ENCODE measurements at places on chromosomes 2 and 18.

DNA sequence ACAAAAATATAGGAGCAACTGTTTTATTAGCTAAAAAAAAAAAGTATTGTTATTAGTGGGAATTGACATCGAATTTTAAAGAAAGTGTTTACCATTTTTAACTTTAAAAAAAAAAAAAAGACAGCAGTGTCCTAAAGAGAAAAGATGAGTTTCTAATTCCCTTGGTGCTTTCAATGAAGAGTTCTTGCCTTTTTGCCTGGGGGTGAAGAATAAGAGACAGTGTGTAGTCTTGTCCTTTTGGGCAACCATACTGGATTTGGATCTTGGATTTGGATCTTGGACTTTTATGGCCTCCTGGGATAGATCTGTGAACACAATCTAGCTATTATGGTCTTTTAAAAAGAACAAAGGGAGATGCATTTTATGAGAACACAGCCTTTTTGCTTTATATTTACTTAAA lies 60.2 kb upstream of the GLS start:
- DNase-seq = no peak

GRCh38 chr2:75788154-75788553 lies 77.4 kb upstream of the GCFC2 start:
- no peak for DNase-seq

DNA sequence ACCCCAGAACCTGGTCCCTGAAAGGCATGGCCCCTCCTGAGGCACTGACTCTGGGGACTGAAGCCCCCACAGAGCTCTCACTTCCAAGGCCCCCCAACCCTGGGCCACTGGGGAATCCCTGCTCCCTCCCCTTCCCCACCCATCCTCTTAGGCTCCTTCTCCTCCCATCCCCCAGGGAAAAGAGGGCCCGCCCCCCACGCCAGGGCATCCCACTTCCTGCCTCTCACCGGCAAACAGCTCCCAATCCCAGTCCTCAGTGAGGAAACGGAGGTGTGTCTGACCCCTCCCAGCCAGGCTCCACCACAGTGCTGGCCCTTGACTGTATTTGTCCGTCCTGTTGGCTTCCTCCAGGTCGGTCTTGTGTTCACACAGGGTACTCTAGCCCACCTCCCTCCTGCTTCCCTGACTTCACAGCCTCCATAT lies 35.0 kb upstream of the PTMA start:
- DNase-seq = no peak

DNA sequence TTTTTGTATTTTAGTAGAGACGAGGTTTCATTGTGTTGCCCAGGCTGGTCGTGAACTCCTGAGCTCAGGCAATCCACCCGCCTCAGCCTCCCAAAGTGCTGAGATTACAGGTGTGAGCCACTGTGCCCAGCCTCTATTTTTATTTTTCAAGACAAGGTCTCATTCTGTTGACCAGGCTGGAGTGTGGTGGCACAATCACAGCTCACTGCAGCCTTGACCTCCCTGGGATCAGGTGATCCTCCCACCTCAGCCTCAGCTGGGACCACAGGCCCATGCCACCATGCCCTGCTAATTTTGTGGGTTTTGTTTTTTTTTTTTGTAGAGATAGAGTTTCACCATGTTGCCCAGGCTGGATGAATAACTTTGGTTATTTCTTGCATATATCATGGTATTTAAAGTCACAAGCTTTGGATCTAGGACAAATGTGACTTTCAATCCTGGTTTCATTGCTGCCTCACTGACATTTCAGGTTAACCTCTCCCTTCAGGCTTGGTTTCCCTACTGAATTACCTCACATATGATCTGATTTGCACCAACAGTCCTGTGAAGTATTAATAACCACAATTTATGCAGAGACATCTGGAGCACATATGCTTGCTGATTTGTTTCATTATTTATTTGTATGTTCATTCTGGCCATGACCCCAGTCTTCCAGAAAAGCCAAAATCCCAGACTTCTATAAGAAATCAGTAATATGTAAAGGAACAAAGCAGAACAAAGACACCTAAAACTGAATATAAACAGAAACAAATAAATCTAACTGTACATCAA lies 17.5 kb upstream of the RAB31 start:
- DNase-seq = no peak

DNA sequence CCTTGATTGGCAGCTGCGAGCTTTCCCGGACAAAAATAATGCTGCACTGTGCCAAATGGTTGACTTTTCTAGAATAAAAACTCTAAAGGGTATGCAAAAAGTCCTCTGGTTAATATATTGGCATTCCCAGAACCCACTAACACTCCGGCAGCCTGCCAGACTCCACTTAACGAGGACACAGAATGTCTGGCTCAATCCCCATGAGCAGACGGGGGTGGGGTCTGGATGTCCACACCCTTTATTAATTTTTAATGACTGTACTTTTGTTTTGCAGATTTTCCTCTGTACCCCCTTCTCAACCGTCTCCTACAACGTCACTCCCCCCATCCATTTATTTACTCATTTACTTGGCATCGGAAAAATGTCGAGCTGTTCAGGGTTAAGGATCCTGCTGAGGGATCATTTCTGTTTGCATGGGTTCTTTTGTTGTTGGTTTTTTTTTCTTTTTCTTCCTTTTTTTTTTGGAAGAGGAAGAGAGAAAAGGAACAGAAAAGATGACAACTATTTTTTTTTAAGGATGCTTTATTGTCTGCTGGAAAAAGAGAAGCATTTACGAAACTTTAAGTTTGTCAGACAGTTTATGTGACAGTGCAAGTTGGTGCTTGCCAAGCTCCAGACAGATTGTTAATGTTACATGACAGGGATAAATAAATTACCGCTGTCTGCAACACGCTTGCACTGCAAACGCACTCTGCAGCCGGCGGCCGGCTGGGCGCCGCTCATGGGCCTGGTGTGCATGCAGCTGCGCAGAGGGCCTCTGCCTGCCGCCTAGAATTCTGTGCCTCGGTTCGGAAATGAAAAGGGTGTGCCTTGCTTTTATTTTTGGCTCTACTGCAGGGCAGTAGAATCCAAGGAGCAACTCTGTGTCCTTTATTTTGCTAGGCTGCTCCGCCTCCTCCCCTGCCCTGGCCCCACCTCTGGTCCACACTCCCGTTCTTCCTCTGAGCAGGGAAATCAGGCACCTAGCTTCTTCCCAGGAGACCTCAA lies 3.6 kb downstream of the LDLRAD4 start:
- DNase-seq = peak; percentile 60

- DNase-seq = no peak
These were observed 20.8 kb downstream of the RALBP1 start for GRCh38 chr18:9495916-9496705.

GRCh38 chr2:227324642-227324994 lies 433 bp upstream of the MFF start:
- no peak for DNase-seq

GRCh38 chr2:240811346-240812300 lies 8.4 kb downstream of the KIF1A start:
- no peak for DNase-seq

- DNase-seq = peak; percentile 91
These were observed 2.1 kb downstream of the GULP1 start for GRCh38 chr2:188293601-188294351.

DNA sequence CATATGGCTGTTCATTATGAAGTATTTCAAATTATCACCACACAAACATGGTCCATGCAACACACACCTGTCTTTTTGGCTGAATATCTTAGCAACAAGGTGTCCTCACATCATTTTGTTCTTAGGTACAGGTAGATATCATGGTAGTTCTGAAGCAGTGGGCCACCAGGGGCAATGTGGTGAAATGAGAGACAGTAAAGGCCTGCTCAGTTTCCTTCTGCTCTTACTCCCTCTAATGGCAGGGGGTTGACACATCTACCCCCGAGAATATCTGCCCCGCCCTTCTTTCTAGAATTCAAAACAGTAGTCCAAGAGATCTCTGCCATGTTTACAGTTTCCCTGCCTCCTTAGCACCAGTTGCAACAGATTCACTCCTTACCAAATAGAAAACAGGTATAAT lies 147.0 kb upstream of the KLHL14 start:
- peak; percentile 1 for DNase-seq

- no peak for DNase-seq
These were observed 254.6 kb upstream of the SPRED2 start for GRCh38 chr2:65686928-65687521.

DNA sequence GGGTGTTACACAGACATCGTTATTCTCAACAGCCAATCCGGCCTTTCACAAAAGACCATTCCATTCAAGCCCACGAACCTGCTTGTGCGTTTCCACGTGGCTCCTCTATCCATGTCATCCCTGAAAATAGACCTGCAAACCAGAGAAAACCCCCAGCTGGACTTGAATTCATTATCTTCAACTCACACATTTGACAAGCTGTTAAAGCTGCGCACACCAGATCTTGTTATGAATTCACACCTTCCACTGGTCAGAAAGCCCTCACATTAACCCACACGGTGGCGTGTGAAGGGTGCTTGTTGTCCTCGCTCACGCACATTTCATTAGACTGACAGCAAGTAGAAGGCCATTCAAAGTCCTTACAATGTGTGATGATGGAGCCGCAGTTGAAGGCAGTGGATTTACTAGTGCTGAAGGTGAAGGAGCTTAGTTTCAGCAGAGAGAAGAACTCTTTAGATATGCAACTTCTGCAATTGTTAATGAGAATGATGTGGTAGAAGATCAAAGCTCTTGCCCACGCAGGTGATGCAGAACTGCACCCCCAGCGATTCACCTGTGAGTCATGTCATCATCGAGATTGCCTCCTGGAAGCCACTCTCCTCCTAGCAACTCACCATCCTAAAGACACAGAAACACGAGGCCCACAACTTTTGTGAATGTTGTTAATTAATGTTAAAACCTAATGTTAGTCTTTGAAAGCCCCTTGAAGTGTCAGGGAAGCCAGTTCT lies 224.8 kb upstream of the SOX11 start:
- DNase-seq = no peak

- DNase-seq = peak; percentile 55
These were observed 28.8 kb downstream of the ADCY3 start for GRCh38 chr2:24891201-24891600.

DNA sequence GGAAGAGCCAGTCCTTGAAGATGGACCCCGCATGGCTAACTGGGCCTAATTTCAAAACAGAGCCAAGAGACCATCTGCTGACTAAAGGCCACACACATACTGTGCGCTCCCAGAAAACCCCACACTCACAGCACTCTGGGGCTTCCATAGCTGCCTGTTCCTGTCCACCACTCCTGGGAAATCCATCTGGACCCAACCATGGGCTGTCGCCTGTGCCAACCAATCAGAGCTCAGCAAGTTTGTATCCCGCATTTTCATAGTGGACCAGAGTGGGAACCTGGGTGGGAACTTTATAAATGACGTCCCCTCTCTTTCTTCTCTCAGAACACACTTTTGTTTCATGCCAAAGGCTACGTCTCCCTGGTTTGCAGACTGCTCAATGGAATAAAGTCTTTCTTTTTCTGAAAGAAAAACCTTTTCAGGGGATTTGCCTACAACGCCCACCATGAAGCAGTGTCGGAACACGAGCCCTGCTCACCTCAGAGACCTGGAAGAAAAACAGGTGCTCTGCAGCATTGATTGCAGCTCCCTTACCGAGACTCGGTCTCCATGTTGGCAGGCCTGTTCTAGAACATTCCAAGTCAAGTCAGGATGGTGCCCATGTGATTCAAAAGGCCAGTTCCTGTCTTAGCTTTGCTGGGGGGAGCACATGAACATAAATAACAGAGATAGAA lies 137.2 kb upstream of the GPC1 start:
- no peak for DNase-seq

DNA sequence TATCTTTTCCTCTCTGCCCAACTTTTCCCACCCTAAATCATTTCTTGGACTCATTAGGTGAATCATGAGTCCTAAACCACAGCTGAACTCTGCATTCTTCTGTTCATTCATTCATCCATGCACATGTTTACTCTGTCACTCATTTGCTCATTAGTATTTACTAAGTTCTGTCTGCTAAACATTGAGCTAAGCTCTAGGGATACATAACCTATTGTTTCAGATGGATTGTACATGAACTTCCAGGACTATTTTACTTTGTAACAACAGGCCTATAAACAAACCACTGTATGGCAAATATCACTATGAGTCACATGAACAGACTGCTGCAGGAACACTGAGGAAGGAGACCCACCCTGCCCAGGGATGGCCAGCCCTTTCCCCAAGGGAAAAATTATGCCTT lies 14.6 kb upstream of the DYNC2LI1 start:
- peak; percentile 88 for DNase-seq

DNA sequence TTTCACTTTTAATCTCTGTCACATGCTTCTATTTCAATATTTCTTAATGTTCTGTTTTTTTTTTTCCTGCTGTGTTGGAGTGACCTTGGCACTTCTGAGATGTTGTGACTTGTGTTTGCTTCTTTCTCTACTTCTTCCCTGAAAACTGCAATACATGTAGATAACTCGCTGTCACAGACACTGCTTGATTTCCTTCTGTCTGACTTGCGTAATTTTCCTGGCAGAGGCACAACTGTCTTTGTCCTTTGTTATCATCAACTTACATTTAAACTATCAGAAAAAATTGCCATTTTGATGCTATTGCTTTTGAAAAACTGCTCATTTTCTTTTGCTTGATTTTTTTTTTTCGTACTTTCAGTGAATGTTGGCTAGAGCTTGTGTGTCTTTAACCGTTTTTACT lies 69.0 kb downstream of the BABAM2 start:
- DNase-seq = peak; percentile 70

DNA sequence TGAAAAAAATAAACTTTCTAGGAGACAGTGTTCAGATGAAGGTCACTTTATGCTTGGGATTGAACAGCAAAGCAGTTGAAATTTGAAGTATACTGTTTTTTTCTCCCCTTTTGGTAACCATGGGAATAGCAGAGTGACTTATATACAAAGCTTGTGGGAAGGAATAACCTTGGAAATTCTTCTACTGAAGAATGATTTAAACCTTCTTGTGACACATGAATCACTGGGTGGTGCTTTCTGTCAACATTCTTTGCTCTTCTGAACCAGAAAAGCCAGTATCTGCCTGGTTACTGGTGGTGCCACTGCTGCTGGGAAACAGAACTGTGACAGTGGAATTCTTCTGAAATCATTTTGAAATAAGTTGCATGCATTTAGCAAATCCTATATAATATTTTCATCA lies 39.4 kb upstream of the RND3 start:
- DNase-seq = peak; percentile 98

DNA sequence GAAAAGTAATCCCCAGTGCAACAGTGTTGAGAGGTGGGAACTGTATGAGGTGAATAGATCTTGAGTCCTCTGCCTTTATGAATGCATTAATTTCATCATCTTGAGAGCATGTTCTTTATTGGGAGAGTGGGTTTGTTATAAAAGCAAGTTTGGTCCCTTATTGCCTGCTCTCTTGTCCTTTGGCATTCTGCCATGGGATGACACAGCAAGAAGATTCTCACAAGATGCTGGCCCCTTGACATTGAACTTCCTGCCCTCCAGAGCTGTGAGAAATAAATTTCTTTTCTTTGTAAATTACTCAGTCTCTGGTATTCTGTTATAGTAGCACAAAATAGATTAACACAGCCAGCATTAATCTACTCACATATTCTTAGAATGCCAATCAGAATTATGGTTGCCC lies 108.6 kb downstream of the EHBP1 start:
- DNase-seq = peak; percentile 78

- no peak for DNase-seq
These were observed 149.0 kb upstream of the REV1 start for GRCh38 chr2:99638791-99639190.

GRCh38 chr2:70712916-70713315 lies 55.1 kb downstream of the ADD2 start:
- DNase-seq = no peak

- no peak for DNase-seq
These were observed 15.3 kb downstream of the STON1 start for GRCh38 chr2:48545244-48545643.

GRCh38 chr2:100754951-100755350 lies 65.0 kb upstream of the NPAS2 start:
- peak; percentile 10 for DNase-seq

GRCh38 chr2:202717598-202718310 lies 83.0 kb downstream of the FAM117B start:
- DNase-seq = peak; percentile 73

- no peak for DNase-seq
These were observed 725.2 kb downstream of the TSN start for GRCh38 chr2:122480501-122481243.
